ENCODE measurements at places on chromosomes 6 and 20. TPM values are rescaled to one million over a fixed set of nuclear protein-coding genes. Genes with fewer than 3 reads are reported as not detected.

Gene SLC17A4
- polyA plus RNA-seq: 0.04 TPM

Gene ASIP
- polyA plus RNA-seq: 0.75 TPM

Gene ARG1
- polyA plus RNA-seq: not detected

Gene ZNF334
- polyA plus RNA-seq: 27.2 TPM

Gene CST4
- polyA plus RNA-seq: not detected

Gene BANF2
- not detected for polyA plus RNA-seq

Gene SSTR4
- not detected for polyA plus RNA-seq

Gene PNPLA1
- polyA plus RNA-seq: not detected

Gene SLC26A8
- 0.16 TPM for polyA plus RNA-seq

Gene GOPC
- polyA plus RNA-seq: 41.9 TPM

Gene GUCA1A
- not detected for polyA plus RNA-seq

GRCh38 chr20:47318586-47319516 is 37.6 kb downstream of the ZMYND8 start:
- peak; percentile 71 for DNase-seq

GRCh38 chr6:40997234-40997957 is 41.6 kb downstream of the UNC5CL start:
- peak; percentile 42 for DNase-seq

GRCh38 chr6:38192487-38192886 is 373.0 kb downstream of the ZFAND3 start:
- no peak for DNase-seq

DNA sequence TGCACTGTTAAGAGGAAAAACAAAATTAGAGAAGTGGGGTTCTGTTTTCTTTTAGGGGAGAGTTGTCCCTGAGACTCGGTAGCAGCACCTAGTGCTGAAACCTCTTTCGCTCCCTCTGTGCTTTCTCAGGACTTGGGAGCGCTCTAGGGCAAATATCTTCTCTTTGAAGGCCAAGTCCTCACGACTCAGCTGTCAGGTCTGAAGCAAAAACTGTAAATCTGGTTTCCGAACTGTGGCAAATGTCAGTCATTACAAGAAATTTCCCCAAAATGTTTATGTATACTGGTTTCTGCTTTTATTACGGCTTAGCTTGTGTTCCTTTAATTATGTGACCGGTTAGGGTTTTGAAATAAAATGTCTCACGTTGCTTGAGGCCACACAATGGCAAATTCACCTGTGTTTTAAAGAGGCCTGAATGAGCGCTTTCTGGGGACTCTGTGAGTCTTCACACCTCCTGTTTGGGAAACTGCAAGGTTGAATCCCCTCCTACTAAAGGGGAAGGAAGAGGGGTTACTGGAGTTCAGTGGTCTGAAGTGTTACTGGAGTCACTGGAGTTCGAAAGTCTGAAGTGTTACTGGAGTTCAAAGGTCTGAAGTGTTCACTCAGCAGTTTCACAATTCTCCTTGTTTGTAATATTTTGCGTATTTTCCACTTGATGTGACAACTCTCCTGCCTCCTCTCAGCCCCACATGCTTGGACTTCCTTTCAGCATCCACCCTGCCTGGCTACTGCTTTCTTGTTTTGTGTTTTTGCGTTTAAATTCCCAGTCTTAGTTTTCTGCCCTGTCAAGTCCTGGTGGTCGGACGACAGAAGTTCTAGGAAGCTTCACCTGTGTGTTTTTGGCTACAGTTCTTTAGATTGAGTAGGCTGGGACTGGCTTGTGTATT is 1.6 kb downstream of the SMPDL3A start:
- no peak for DNase-seq

DNA sequence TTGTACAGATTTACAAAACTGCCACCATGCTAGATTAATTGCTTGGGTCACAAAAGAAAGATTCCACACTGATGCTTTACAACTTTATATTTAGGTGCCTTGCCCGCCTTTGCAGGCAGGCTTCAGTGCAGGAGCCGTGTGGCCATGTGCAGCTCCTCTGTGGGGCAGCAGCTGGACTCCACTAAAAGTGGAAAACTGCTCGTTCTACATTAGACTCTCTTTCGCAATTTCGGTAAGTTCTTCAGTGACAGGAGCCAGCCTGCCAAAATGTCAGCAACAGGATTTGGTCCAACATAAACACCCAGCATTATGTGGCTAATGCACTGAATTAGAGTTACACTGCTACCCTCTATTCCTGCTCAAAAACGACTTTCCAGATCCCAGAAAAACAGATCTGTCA is 174.4 kb upstream of the KCNK16 start:
- DNase-seq: no peak

GRCh38 chr6:95091823-95092436 is 485.4 kb upstream of the MANEA start:
- peak; percentile 42 for DNase-seq

DNA sequence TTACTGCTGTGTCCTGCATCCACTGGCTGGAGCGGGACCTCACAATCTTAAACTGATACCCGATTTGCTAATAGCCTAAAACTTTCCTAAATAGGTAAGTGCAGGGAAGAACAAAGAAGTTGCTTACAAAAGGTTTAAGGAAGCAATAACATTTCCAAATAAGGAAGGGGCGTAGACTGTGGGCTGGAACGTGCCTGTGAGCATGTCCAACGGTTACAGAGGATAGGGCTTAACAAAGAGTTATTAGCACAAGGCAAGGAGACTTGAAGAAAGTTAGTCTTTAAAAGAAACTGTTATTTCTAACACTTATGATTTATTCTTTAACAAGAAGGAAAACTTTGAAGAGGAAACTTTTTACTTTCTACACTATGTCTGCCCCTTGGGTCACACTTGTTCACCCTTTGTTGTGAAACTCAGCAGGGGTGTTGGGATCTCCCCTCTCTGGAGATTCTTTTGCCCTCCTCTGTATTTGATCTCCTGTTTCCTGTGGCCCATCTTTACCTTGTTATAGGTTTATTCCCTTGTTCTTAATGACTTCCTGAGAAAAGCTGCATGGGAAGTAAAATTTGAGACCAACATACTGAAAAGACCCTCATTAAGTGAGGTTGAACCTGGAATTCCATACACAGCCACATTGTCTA is 28.7 kb downstream of the KAT14 start:
- no peak for DNase-seq

DNA sequence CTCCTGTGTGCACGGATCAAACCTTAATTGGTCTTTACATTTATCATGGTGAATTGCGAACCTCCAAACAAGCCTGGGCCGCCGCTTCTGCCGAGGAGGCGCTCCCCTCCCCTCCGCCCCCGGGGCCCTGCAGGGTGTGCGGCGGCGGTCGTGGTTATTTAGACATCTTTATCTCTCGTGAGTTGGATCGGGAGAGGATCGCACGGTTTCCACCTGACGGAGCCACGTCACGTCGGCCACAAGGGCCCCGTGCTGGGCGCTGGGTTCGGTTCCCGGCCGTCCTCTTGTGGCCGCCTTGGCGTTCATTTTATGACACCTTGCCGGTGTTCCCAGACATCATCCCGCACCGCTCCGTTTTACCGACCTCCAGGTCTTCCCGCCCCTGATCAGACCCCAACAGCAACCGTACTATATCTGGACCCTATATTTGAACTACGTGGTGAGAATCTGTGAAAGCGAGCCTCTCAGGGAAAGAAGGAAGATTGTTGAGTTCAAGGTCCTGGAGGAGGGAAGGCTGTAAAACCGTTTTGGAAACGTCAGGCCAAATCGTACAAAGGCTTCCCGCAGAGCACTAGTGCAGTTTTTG is 1.3 kb upstream of the CNR1 start:
- DNase-seq: no peak

DNA sequence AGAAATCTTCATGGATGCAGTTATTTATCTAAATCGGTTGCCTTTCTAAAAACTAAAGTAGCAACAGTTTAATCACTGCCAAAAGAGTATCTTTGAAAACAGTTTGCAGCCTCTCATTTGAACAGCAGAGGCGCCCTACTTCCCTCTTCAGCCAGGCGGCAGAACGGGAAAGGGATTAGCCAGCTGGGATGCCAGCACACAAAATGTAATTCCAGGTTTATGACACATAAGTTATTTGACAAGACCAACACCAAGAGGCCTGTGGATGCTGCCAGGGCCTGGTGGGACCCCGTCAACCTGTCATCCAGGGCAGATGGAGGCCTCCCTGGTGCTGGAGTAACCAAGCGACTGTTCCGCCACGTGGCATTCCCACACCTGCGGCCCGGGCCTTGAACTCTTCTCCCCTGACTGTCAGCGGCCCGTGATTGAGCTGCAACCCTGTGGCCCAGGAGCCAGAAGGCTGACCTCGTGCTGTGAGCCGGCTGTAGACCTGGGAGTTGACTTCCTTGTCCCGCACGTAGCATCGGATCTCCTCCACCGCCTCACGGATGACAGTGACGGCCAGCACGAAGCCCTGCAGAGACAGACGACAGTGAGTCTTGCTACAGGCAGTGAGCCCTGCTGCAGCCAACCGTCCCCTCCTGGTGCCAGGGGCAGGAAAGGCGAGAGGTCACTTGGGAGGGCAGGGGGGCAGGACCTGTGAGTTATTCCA is 55.5 kb downstream of the ATP9A start:
- no peak for DNase-seq

DNA sequence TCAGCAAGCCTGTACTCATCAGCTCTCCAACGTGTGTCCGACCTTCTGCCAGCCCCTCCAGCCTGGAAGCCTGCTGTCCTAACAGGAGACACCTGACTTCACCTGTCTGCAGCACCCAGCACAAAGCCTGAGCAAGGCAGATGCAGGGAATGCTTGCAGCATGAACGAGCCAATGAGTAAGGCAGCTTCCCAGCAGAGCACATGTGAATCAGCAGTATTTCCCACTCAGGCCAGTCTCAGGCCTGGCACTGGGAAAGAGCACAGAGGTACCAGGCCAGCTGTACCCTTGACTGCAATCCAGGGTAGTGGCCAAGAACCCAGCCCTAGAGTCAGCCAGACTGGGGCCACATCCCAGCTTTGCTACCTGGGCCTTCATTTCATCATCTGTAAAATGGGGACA is 120.8 kb downstream of the MAFB start:
- no peak for DNase-seq

- no peak for DNase-seq
Measured at GRCh38 chr20:14865169-14865568, 527.8 kb upstream of the FLRT3 start.

GRCh38 chr6:143911028-143911427 is 46.8 kb downstream of the ZC2HC1B start:
- no peak for DNase-seq

- DNase-seq: no peak
Measured at GRCh38 chr20:51661609-51662178, 106.5 kb downstream of the ATP9A start.

DNA sequence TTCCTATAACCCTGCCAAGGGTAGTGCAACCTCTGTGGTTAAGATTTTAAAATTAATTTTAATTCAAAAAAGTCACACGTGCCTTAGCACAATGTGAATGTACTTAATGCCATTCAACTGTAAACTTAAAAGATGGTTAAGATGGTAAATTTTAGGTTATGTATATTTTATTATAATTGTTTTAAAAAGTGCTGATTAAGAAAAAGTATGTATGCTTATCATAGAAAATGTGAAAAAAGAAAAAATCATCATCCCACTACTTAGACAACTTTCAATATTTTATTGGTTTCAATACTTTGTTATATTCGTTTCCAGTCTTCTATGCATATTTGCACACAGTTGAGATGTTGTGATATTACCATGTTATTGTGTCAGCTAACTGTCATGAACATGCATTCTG is 18.7 kb downstream of the ARFGEF2 start:
- DNase-seq: no peak

DNA sequence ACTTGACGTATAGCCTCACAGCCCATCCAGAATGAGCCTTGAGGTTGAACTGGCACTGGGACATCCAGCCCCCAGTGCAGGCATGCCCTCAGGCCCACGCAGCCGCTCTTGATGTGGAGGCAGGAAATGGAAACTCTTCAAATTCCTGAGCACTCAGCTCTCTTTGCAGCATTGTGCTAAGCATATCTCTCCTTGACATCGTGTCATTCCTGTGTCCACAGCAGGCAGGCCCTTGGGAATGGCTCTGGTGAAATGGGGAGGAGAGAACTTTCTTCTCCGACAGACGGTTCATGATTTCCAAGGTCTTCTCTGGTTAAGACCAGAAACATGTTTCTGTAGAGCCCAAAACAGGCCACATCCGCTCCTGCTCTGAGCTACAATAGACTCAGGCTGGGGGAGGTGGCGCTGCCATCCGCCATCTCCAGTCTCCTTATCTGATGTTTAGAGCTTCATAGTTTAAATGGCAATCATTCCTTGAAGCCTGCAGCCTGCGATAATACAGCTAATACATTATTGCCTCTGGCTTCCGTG is 248.8 kb downstream of the CDH4 start:
- no peak for DNase-seq

GRCh38 chr6:111107589-111107988 is 20.3 kb downstream of the SLC16A10 start:
- no peak for DNase-seq

GRCh38 chr6:153043719-153044118 is 41.2 kb upstream of the MTRF1L start:
- DNase-seq: no peak

DNA sequence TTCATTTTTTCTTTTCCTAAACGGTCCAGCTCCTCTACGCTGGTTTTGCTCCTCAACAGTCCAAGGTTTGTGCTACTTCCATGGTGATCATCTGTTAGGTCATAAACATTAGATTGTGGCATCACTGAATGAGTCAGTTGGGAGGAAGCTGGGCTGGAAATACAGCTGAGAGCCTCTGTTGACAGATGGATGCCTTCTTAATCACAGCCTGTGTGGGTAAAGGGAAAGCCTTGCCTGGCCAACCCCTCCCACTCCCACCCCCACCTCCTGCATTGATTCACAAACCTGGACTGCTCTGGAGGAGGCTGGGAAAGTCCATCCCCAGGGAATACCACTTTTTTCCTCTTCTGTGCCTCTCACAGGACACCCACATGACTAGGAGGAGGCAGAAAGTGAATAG is 180.6 kb upstream of the CCN2 start:
- no peak for DNase-seq

- DNase-seq: no peak
Measured at GRCh38 chr6:15854826-15855710, 192.2 kb upstream of the DTNBP1 start.
